CD4-positive, alpha-beta T cell treated with Interleukin-10 for 1 hour (primary cell): ENCODE measurements at places on chromosomes 5 and 9.
A peak's percentile ranks its signal among the peaks of the same experiment; 100 is the strongest.

GRCh38 chr5:151078490-151079262, 2.2 kb downstream of the TNIP1 start:
- DNase-seq: peak; percentile 72

DNA sequence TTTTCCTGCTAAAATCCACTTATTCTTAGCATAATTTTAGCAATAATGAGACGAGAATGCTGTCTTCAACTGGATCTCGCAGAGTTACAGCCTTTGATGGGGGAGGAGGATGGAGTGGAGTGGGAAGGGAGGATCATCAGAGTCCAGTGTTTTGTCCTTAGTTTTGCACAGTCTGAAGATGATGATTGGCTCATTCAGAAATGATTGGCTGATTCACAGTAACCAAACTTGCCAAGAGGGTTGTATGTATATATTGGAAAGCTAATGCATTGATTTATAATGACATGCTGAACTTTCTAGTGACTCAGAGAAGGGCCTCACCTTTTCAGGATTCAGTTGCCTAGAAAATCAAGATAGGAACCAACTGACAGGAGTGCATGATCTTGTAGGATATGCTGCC, 448.0 kb downstream of the CCDC171 start:
- DNase-seq: no peak

DNA sequence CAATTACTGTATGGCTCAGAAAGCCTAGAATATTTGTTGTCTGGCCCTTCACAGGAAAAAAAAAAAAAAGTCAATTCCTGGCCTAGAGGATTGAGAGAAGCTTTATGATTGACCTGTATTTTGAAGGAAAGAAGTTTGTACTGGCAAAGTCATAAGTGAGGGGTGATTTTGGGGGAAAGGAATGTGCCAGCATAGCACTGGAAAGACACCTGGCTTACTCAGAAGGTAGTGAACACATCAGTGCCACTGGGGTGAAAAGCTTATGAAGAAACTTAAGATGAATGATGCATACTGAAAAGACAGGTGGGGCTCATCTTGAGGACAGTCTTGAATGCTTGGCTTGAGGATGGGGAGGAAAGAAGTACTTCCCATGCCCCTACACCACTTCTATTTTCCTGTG, 127.9 kb upstream of the RASA1 start:
- DNase-seq: no peak

DNA sequence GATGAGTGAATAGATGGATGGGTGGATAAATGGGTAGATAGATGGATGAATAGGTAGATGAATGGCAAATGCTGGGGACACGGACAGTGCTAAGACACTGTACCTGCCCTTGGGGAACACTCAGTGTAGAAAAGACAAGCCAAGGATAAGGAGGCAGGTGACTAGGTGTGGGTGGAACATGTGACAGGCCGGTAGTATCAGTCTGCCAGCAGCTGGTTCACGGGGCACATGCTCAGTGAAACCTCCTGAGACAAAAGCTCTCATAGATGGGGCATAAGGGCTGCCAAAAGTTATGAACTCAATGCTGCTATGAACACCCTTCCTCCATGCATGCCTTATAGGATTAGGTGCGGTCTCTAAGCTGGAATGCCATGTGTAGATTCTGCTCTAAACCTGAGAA, 71.0 kb downstream of the C5orf15 start:
- DNase-seq: no peak
